ENCODE measurements at places on chromosomes 1 and 21. TPM values are rescaled to one million over a fixed set of nuclear protein-coding genes. Genes with fewer than 3 reads are reported as not detected.

GRCh38 chr1:87897481-87897880 lies 568.8 kb downstream of the LMO4 start:
- no peak for DNase-seq

DNA sequence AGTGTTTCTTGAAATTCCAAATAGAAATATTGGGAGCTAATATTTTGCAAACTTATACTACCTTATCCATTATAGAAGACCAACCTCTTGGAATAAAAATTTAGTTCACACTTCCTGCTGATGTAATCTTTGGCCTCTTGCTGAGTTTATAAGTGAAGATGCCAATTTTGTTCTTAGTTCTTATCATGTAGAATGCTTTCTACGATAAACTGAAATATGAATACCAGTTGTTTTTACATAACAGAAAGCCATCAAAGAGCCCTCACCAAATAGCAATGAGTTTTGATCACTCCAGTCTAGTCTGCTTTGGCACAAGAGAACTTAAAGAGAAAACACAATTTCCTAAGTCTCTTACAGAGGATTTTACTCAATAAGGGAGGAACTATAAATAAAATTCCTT lies 89.5 kb downstream of the DENND1B start:
- no peak for DNase-seq

- DNase-seq: no peak
These were observed 1512.5 kb upstream of the B3GALT2 start for GRCh38 chr1:194698908-194699318.

- no peak for DNase-seq
These were observed 17.9 kb upstream of the ATP6V1G3 start for GRCh38 chr1:198558402-198558801.

DNA sequence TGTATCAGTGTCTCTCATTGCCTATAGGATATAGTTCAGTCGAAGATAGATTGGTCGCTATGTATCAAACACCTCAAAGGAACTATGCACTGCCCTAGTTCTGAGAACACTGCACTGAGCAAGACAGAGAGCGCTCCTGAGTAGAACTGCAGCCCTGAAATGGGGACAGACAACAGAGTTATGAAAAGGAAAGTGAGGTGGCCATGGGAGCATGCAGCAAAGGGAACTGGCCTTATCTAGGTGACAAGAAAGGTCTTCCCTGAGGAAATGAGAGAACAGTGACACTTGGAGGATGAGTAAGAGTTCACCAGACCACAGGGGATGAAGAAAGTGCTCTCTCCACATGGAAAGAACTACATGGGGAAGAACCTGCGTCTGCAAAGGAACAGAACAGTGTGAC lies 7.5 kb upstream of the G0S2 start:
- DNase-seq: no peak

Gene PCP4
- total RNA-seq: 7.5 TPM

Gene DCST1
- not detected for total RNA-seq

- no peak for DNase-seq
These were observed 211.1 kb downstream of the SMYD3 start for GRCh38 chr1:246295968-246296367.

GRCh38 chr1:167454894-167455785 lies 63.2 kb downstream of the CD247 start:
- peak; percentile 85 for DNase-seq

Gene FABP3
- 2,722 TPM for total RNA-seq

DNA sequence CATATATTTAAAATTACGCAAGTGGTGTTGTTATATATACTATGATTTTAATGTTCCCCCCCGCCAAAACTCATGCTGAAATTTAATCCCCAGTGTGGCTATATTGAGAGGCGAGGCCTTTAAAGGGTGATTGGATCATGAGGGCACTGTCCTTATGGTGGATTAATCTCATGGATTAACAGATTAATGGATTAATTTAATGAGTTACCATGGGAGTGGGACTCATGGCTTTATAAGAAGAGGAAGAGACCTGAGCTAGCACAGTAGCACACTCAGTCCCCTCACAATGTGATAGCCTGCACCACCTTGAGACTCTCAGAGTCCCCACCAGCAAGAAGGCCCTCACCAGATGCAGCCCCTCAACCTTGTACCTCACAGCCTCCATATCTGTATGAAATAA lies 34.8 kb downstream of the C1orf198 start:
- DNase-seq: no peak

- DNase-seq: no peak
These were observed 29.7 kb downstream of the SSBP3 start for GRCh38 chr1:54376430-54377039.

- DNase-seq: no peak
These were observed 3.7 kb upstream of the RHEX start for GRCh38 chr1:206049293-206049692.

DNA sequence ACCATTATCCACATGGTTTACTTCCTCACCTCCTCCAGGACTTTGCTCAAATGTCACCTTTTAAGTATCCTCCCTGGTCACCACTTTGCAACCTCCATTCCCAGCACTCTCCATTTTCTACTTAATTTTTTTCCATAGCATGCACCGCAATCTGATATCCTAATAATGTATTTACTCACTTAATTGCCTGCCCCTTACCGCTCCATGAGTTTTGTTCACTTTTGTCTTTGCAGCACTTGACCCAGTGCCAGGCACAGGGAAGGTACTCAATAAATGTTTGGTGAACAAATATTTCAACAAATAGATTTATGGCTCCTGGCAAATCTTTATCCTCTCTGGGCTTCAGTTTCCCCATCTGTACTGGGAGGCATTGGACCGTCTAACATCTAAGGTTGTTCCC lies 53.6 kb downstream of the UBE2T start:
- no peak for DNase-seq

DNA sequence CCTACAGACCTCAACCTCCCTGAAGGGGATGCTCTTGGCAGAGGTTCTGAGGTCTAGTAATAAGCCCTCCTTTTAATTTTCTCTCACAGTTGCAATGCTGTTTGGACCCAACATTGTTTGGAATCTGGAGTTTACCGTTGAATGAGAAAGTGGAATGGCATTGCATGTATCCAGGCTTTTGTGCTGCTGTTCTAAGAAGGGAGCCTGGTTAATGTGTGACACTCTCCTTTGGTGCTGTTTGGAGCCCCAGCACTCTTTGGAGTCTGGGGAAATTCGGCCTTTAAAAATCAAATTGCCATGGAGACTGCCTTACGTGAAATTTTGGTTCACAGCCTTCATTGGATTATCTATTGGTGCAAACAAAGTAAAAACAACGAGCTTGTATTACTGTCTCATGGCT lies 23.7 kb upstream of the TMEM61 start:
- no peak for DNase-seq

Gene CCDC27
- 0.09 TPM for total RNA-seq

- DNase-seq: no peak
These were observed 168.1 kb downstream of the ZBTB18 start for GRCh38 chr1:244219149-244219548.

DNA sequence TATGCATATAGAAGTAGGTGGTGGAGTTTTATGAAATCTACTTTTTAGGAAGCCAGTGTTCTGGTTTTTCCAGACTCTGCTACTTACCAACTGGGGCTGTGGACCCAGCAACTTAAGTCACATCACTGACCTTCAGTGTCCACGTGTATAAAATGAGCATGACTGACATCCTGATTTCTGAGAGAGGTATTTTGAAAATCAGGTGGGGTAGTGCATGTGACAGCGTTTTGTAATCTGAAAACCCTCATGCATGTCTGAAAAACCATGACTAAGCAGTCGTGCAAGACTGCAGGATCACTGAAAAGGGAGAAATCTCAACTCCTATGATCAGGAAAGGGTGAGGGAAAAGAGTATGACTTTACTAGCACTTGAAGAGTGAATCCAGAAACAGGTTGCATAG lies 26.1 kb downstream of the CR1L start:
- DNase-seq: no peak

GRCh38 chr1:203178083-203178482 lies 2.5 kb upstream of the MYBPH start:
- DNase-seq: no peak

- peak; percentile 90 for DNase-seq
These were observed 10.6 kb upstream of the COL6A1 start for GRCh38 chr21:45970674-45971615.

DNA sequence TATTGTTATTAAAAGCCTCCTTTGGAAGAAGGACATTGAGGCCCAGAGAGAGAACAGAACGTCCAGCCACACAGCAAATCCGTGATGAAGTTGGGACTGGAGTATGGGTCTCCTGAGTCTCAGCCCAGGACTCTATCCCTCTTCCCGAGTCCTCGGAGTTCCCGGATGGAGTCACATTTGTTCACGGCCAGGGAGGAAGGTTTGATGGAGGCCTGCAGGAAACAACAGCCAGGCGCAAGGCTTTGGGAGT lies 357 bp upstream of the TXLNA start:
- no peak for DNase-seq

GRCh38 chr1:240320659-240321058 lies 229.0 kb downstream of the FMN2 start:
- no peak for DNase-seq

Gene VCAM1
- 8.7 TPM for total RNA-seq

Data from right cardiac atrium (tissue), 5 donors.